ENCODE measurements at places on chromosomes 4 and X. TPM values are rescaled to one million over a fixed set of nuclear protein-coding genes. Genes with fewer than 3 reads are reported as not detected.

MID1 gene
- total RNA-seq, result 8.5 TPM

KLB gene
- total RNA-seq, result not detected

- peak; percentile 71 for DNase-seq
Measured at GRCh38 chrX:19303256-19303880, 40.4 kb upstream of the PDHA1 start.

SSX2B gene
- not detected for total RNA-seq

GRCh38 chrX:137040113-137040794 is 6.5 kb upstream of the GPR101 start:
- no peak for DNase-seq

DIPK2B gene
- total RNA-seq, result not detected

CHRDL1 gene
- 9.0 TPM for total RNA-seq

DNA sequence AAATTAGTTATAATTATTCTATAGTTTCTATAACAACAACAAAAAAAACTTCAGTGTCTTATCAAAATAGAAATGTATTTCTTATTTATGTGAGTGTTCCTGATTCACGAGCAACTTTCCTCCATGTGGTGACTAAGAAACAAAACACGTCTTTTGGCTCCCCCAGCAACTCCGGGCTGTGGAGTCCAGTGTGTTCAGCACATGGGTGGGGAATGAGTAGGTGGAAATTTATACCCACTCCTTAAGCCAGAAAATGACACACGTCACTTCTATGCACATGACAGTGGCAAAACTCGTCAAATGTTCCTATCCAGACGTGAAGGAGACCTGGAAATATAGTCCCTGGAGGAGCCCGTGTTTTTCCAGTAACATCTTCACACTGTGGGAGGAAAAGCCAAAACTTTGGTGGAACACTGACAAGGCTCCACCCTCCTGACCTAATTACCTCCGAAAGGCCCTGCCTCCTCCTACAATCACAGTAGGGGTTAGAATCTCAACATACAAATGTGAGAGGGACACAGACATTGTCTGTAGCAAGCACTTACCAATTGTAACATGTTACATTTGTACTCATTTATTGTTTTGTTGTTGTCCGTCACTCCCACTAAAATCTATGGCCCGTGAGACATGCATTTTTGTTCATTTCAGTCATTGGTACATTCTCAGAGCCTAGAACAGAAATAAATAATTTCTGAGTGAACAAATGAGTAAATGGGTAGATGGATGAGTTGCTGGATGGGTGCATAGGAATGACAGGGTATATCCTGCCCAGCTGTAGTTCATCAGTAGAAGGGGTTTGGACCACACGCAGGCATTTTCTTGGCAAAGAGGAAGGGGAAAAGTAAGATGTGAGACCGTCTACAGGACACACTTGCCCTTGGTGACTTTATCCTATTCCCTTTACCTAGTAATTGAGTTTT is 605.8 kb upstream of the TENM3 start:
- peak; percentile 58 for DNase-seq

GRCh38 chrX:1788300-1788911 is 173.5 kb downstream of the ASMT start:
- DNase-seq, result no peak

- DNase-seq, result peak; percentile 79
Measured at GRCh38 chr4:102439236-102439614, 61.9 kb upstream of the NFKB1 start.

DNA sequence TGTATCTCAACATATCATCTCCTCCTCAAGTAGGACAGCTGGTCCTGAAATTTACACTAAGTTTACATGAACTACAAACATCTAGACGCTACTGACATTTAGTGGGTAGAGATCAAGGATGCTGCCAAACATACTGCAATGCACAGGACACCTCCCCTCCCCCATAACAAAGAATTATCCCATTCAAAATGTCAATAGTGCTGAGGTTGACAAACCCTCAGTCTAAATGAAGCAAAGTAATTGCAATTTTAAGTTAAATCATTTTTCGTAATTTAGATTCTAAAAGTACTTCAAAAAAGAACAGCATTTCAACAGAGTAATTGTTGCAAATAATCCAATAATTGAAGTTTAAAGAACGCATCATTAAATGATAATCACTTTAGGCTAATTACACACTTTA is 1.2 kb downstream of the PRMT9 start:
- peak; percentile 40 for DNase-seq

- DNase-seq, result peak; percentile 37
Measured at GRCh38 chr4:5808081-5808741, 84.7 kb downstream of the CRMP1 start.

DNA sequence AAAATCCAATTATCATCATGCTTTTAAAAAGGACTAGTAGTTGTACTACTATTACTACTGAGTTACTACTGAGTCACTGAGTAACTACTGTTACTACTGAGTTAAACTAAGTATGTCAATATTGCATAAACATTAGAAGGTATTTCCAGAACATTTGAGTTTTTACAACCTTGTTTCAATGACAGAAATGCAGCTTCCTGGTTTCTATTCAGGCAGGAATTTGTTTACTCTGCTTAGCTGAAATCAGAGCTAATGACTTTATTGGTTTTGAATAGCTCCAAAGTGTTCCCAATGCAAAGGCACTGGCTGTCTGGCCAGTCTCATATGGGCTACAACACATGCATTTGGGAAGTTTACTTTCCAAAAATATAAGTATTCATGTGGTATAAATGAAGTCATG is 12.0 kb downstream of the RPS6KA6 start:
- DNase-seq, result no peak

GRCh38 chrX:36961590-36961989 is 46.6 kb upstream of the FAM47C start:
- no peak for DNase-seq

DNA sequence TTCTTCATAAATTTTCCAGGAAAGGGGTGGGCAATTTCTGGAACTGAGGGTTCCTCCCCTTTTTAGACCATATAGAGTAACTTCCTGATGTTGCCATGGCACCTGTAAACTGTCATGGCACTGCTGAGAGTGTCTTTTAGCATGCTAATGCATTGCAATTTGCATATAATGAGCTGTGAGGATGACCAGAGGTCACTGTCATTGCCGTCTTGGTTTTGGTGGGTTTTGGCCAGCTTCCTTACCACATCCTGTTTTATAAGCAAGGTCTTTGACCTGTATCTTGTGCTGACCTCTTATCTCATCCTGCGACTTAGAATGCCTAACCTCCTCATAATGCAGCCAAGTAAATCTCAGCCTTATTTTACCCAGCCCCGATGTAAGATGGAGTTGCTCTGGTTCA is 577.8 kb downstream of the NLGN4X start:
- no peak for DNase-seq

NCAPG gene
- 10.1 TPM for total RNA-seq

All from fibroblast of lung (primary cell).